Activated naive CD4-positive, alpha-beta T cell treated with anti-CD3 and anti-CD28 coated beads for 36 hours (primary cell): ENCODE measurements at places on chromosomes 3 and 15. TPM values are rescaled to one million over a fixed set of nuclear protein-coding genes. Genes with fewer than 3 reads are reported as not detected.

DNA sequence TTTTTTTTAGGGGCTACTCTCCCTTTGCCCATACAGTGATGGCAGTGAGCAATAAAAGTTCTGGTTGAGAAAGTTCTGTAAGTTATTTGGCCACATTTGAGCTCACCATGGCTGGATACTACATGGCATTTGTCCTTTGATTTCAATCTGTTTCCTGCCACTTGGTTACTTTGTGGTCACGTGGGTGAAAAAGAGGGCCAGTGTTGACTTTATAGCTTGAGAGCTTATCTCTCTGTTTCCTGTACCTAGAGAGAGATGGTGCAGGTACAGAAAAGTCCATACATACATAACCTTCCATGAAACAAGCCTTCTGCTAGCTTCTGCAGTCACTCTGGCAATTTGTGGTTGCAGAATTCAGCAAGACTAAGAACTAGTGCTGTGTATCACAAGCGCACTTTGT, 23.4 kb upstream of the MECOM start:
- DNase-seq = no peak

DNA sequence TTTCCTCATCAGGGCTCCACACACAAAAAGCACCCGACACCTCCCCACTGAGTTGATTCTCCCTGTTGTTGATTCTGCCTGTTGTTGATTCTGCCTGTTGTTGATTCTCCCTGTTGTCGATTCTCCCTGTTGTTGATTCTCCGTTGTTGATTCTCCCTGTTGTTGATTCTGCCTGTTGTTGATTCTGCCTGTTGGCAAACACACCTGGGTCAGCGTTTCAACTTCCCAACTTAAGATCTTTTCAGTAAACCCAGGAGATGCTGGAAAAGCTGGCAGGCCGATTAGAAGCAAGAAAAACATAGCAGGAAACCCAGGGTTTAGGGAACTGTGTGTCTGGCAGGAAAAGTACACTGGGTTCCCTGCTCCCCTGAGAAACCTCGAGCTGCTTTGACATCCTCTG, 47.9 kb downstream of the TNK2 start:
- no peak for DNase-seq

- DNase-seq = no peak
These were observed 99.7 kb upstream of the ABHD17C start for GRCh38 chr15:80595396-80595795.

LIPH gene
- total RNA-seq = not detected

DNA sequence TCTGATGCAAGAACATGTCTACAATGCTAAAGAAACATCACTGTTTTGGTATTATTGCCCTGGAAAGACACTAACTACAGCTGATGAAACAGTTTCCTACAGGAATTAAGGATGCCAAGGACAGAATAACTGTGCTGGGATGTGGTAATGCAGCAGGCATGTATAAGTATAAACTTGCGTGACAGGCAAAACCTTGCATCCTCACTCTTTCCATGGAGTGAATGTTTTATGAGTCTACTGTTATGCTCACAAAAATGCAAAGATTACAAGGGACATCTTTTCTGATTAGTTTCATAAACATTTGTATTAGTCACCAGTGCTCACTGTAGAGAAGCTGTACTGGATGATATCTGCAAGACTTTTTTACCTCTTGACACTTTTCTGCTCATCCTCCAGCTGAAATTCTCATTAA, 143.6 kb downstream of the NAALADL2 start:
- DNase-seq = no peak

CDC25A gene
- total RNA-seq = 40.8 TPM

- no peak for DNase-seq
These were observed 511.9 kb downstream of the ZIC1 start for GRCh38 chr3:147921051-147921450.

GRCh38 chr3:152626226-152626625, 208.7 kb upstream of the P2RY1 start:
- DNase-seq = no peak

DNA sequence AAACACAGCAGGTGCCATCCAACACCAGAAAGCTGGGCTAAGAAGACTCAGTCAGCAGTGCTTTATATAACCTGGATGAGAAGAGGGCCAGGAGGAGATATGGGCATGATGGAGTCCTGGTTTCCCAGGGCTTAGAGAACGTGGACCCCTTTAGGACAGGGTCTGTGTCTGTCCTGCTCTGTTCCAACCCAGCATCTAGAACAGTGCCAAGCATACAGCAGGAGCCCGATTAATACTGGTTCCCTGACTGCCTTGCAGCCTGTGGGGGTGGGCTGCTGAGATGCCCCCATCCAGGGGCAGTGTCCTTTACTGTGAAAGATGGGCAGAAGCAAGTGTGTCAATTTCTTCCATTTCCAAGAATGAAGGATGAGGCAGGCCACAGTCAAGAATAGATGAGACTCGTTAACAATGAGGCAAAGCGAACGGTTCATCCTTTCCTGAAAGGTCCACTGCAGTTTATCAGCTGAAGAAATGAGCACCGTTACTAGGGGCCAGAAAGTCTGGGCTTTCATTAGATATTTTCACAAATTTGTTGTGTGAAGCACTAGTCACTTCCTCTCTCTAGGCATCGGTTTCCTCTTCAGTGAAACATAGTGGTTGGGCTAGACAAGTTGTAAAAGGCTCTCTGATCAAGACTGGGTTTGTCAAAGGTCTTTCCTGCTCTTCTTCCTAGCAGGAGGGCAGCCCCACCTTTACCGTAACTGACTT, 72.0 kb upstream of the HERC1 start:
- peak; percentile 14 for DNase-seq

GPR87 gene
- total RNA-seq = not detected

DNA sequence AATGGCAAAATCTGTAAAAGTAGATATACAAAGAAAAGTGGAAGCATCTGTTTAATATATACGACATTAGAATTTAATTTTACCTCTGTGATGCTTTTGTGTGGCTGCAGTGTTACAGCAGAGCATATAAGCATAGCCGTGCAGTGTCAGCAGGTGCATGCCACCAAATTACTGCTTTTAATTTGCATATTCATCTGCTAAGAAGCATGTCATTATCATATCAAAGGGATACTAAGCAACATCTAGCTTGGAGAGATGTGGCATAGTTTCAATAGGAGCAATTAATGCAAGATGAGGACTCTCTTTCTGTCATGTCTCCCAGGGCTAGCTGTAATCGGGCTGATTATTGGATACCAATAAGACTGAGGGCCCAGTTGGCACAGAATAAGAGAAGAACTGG, 214.4 kb upstream of the SOX2 start:
- DNase-seq = no peak

KBTBD8 gene
- 7.4 TPM for total RNA-seq

- DNase-seq = no peak
These were observed 366.7 kb upstream of the ROBO2 start for GRCh38 chr3:76673171-76673570.

GRCh38 chr3:11335056-11335608, 62.9 kb downstream of the ATG7 start:
- DNase-seq = peak; percentile 9

DNA sequence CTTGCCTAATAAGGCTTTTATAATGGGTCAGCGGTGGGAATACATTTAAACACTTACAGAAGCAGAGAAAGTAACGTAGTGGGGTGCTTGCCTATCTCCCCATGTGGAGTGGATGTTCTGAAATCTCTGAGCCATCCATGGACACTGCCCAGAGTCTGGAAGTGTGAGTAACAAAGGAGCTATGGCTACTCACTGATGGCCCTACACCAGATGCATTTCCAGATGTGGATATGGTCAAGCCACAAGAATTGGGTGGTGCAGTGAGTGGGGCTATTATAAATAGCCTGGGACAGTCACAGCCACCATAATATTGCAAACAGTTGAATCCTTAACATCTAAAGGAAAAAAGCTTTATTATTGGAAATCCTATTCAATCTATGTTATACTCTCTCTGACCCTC, 96.6 kb downstream of the CGNL1 start:
- no peak for DNase-seq

DNA sequence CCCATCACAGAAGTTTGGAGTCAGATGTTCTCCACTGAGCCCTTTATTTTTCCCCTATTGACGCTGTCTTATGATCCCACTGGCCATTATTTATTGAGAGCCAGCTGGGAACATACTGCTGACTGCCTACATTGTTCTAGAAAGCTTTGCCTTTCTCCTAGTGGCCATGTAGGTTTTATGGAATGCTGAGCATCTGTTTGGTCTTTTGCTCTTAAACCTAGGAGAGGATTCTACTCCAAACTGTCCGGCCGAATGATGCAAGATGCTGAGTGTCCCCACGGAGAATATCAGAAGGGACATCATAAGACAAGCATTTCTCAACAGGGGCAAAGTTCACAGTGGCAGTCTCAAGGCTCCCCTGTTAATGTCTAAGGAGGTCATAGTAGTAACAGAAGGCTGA, 171.4 kb downstream of the ARRDC4 start:
- DNase-seq = no peak

DNA sequence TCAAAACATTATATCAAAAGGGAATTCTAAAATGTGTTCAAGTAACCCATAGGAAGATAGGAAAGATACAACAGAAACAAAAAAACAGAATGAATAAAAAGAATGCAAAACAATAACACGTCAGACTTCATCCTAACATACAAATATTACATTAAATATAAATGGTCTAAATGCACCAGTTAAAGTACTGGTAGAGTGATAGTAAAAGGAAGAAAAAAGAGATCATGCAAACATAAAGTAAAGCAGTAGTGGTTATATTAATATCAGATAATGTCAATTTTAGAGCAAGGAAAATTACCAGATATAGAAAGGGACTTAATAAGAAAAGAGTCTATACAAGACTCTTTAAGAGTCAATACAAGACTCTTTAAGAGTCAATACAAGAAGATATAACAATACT, 755.7 kb downstream of the MCTP2 start:
- DNase-seq = no peak

LINGO1 gene
- total RNA-seq = not detected

DNA sequence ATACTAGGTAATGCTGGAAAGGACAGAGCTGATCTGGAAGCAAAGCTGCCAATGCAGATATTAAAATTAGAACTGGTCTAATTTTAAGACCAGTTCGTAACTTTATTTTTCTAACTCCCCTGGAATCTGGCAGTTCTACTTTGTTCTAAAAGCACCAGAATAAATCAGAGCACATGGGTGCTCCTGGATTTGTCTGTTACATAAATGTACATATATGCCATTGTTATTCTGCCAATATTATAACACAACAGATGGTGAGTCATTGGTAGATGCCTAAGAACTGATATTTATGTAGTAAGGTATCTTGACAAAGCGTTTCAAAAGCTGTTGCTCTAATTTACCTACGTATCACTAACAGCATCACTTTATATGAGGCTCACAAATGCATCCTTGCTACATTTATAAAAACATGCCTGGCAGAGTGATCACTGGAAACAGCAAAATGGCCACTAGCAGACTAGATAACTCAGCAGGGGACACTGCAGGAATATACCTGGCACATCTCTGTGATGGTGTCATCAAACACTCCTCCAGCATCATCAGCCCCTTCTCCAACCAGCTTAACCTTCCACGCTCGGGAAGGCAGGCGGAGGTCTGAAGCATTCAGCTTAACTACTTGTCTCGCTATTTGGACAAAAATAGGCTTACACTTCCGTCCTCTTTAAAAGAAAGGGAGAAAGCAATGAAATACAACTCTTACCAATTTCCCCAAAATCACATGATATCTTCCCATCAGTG, 26.2 kb downstream of the FBXL22 start:
- DNase-seq = no peak

GRCh38 chr15:66679657-66680108, 22.4 kb upstream of the SMAD6 start:
- DNase-seq = no peak

DNA sequence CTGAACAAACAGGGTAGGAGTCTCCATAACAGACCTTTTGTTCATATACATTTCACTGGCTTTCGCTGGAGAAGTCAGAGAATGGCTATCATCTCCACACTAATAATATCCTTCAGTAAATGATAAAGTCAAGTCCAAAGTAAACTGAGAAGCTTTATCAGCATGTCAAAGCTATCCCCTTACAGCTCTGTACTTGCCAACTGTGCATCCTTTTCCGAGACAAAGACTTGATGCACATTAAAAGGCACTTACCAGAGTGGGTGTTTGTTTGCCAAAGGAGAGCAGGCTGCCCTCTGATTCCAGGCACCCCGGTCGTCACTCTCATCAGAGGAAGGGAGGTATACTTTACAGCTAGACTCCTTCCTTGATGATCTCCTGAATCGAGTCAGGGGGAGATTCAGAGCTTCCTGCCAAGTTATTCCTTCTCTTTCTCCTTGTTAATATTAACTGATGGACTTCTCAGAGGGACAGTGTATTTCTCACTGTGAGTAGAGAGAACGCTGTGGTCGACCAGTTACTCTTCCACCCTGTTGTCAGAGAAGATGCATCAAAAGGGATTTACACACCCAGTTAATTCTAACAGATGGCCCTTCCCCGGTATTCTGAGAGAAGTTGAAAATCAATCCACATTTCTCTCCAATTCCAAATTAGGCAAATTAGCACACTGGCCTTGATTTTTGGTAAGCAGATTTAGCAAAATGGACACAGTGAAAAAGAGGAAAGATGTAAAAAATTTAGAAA, 504.7 kb upstream of the NR2F2 start:
- no peak for DNase-seq

GRCh38 chr15:52010633-52011595, 8.1 kb upstream of the MAPK6 start:
- DNase-seq = peak; percentile 85

DNA sequence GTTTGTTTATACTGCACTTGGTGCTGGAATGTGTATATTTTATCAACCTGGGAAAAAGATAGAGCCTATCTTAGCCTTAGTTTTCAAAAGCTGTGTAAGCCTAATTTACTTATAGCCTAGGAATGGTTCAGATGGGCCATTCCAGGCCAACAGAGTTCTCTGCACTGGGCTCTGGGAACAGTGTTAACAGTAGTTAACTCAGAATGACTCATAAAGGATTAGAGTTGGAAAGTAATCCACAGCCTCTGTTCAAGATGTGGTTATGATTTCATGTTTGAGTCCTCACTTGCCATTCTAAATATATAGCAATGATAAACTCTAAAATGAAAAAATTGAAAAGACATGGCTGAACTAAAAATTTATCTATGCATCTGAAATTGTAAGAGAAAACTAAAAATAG, 22.6 kb upstream of the PEX5L start:
- no peak for DNase-seq

RBPMS2 gene
- total RNA-seq = not detected

- peak; percentile 76 for DNase-seq
These were observed 38.2 kb downstream of the TGFBR2 start for GRCh38 chr3:30644615-30645014.

DNA sequence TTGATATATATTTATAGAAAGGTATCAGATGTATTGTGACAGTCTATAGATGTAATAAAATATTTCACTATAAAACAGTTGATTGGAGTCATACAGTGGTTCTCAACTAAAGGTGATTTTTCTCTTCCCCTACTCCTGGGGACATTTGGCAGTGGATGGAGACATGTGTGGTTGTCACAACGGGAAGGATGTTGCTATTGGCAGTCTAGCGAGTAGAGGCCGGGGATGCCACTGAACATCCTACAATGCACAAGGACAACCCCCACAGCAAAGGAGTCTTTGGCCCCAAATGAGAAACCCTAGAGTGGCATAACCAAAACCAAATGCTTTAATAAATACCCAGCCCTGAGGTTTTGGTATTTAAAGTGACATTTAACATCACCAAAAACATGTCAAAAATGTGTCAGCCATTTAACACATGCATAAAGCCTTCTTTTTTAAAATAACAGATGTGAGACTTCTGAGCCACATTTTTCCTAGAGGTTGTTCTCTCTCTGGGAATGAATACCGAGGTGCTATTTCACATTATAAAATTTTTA, 367.5 kb downstream of the PTPRG start:
- no peak for DNase-seq
